Activated naive CD4-positive, alpha-beta T cell treated with anti-CD3 and anti-CD28 coated beads for 36 hours (primary cell): ENCODE measurements at places on chromosomes 2 and 18. TPM values are rescaled to one million over a fixed set of nuclear protein-coding genes. Genes with fewer than 3 reads are reported as not detected.

DES gene
- not detected for total RNA-seq

CD207 gene
- total RNA-seq = not detected

CMPK2 gene
- 7.7 TPM for total RNA-seq

ASXL3 gene
- not detected for total RNA-seq

PDE1A gene
- not detected for total RNA-seq

IL36G gene
- total RNA-seq = not detected

DNA sequence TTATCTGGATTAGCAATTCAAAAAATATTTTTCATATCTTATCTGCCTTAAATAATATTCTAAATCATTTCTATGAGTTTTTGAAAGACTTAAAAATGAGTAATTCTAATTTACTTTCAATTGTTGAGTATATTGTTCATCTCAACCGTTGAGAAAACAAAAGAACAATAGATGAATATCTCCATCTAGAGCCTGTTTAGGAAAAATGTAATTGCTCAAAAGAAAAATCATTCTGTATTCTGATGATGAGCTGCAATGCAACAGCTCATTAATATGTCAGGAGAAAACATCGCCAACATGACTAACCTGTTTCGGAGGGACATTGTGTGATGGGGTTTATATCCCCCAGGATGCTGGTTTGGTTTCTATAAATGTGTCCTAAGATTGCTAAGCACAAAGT, 417.6 kb downstream of the SUCLG1 start:
- DNase-seq = no peak
- no peaks in the 10 kb centered on the region for H3K4me1 ChIP-seq
- H3K27ac ChIP-seq = no peak overlapping the region
- no peak overlapping the region for H3K4me3 ChIP-seq

DNA sequence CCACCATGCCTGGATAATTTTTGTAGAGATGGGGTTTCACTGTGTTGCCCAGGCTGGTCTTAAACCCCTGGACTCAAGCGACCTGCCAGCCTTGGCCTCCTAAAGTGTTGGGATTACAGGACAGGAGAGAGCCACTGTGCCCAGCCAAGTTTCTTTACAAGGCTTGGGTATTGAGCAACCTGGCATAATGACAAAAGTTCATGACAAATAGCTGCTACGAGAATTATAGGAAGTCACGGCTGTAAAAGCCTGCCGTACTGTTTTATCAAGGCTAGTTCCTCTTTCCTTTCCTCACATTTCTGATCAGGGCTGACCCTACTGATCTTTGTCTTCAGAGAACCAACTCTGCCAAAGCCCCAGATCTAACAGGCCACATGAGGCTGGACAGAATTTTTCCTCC, 490.4 kb upstream of the SPRED2 start:
- H3K36me3 ChIP-seq = no peaks in the 10 kb centered on the region
- DNase-seq = no peak
- H3K4me1 ChIP-seq = no peaks in the 10 kb centered on the region
- H3K27me3 ChIP-seq = no peaks in the 10 kb centered on the region
- H3K27ac ChIP-seq = no peak overlapping the region

GRCh38 chr18:48292782-48293424, 116.3 kb downstream of the ZBTB7C start:
- H3K4me1 ChIP-seq = no peaks in the 10 kb centered on the region
- H3K27ac ChIP-seq = no peak overlapping the region
- H3K4me3 ChIP-seq = no peak overlapping the region
- no peak for DNase-seq
- H3K27me3 ChIP-seq = no peaks in the 10 kb centered on the region

DNA sequence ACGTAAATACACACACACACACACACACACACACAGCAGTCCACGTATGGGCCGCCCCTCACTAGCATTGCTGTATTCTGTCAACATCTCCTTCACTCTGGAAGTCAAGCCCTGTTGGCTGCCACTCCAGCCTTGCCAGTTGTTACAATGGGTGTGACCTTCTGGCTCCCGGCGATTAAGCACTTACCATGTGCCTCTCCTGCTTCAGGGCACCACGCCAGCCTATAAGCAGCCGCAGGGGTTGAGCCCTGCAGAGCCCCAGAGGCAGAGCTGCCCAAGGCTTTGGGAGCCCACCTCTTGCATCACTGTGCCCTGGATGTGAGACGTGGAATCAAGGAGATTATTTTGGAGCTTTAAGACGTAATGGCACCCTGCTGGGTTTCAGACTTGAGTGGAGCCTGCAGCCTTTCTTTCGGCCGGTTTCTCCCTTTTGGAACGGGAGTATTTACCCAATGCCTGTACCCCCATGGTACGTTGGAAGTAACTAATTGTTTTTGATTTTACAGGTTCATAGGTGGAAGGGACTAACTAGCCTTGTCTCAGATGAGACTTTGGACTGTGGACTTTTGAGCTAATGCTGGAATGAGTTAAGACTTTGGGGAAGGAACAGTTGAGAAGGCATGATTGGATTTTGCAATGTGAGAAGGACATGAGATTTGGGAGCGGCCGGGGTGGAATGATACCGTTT, 54.5 kb upstream of the ROCK2 start:
- H3K27me3 ChIP-seq = no peaks in the 10 kb centered on the region
- no peak overlapping the region for H3K27ac ChIP-seq
- no peak overlapping the region for H3K4me3 ChIP-seq
- no peak for DNase-seq

GRCh38 chr2:37781028-37781427, 109.6 kb upstream of the CDC42EP3 start:
- no peaks in the 10 kb centered on the region for H3K36me3 ChIP-seq
- H3K27me3 ChIP-seq = no peaks in the 10 kb centered on the region
- H3K27ac ChIP-seq = no peak overlapping the region
- no peaks in the 10 kb centered on the region for H3K4me1 ChIP-seq
- no peak for DNase-seq

DNA sequence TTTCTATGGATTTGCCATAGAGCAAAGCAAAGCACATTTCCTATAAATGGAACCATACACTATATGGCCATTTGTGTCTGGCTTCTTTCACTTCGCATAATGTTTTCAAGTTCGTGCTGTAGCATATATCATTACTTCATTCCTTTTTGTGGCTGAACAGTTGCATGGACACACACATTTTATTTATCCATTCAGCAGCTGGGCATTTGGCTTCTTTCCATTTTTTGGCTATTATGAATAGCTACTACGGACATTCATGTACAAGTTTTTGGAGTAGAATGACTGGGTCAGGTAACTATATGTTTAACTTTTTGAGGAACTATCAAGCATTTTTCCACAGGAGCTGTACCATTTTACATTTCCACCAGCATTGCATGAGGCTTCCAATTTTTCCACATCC, 10.7 kb upstream of the SELENOI start:
- H3K27me3 ChIP-seq = no peaks in the 10 kb centered on the region
- no peaks in the 10 kb centered on the region for H3K36me3 ChIP-seq
- no peak overlapping the region for H3K4me3 ChIP-seq
- H3K27ac ChIP-seq = no peak overlapping the region

GRCh38 chr2:218904176-218904575, 23.5 kb downstream of the WNT10A start:
- no peak overlapping the region for H3K27ac ChIP-seq
- H3K36me3 ChIP-seq = no peaks in the 10 kb centered on the region
- peaks cover 39% of the 10 kb centered on the region for H3K27me3 ChIP-seq
- no peak for DNase-seq
- H3K4me3 ChIP-seq = no peak overlapping the region

DNA sequence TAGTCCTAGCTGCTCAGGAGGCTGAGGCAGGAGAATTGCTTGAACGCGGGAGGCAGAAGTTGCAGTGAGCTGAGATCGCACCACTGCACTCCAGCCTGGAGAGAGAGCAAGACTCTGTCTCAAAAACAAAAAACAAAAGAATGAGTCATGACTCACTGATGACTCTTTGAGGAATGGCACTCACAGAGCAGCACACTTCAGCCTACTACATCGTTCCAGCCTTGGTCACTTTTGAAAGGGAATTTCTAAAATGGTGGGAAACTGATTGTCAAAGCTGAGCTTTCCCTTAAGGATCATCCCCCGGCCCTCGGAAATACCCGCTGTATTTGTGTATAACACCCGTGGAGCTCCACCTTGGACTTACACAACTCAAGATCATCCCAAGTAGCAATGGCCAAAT, 217.3 kb upstream of the HS6ST1 start:
- H3K36me3 ChIP-seq = no peaks in the 10 kb centered on the region
- no peak overlapping the region for H3K4me3 ChIP-seq
- H3K4me1 ChIP-seq = no peaks in the 10 kb centered on the region

DNA sequence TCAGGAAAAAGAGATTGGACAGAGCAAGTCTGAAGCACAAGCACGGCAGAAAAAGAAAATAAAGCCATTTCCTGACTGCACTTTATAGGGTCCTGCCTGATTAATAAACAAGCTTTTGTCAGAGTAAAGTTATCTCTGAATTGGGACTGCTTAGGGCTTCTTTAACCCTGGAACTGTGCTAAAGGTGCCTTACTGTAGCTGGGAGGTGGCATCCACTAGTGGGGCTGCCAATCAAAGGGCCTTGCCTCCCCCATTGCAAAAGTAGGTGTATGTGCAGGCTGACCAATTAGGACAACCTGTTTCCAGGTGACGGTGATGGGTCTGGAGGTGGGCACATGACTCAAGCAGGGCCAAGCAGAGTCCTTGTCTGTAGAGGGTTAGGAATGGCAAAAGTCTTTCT, 57.4 kb upstream of the RAPH1 start:
- H3K4me1 ChIP-seq = peaks cover 7% of the 10 kb centered on the region
- no peaks in the 10 kb centered on the region for H3K36me3 ChIP-seq
- H3K27me3 ChIP-seq = no peaks in the 10 kb centered on the region
- DNase-seq = no peak
- H3K4me3 ChIP-seq = no peak overlapping the region

DNA sequence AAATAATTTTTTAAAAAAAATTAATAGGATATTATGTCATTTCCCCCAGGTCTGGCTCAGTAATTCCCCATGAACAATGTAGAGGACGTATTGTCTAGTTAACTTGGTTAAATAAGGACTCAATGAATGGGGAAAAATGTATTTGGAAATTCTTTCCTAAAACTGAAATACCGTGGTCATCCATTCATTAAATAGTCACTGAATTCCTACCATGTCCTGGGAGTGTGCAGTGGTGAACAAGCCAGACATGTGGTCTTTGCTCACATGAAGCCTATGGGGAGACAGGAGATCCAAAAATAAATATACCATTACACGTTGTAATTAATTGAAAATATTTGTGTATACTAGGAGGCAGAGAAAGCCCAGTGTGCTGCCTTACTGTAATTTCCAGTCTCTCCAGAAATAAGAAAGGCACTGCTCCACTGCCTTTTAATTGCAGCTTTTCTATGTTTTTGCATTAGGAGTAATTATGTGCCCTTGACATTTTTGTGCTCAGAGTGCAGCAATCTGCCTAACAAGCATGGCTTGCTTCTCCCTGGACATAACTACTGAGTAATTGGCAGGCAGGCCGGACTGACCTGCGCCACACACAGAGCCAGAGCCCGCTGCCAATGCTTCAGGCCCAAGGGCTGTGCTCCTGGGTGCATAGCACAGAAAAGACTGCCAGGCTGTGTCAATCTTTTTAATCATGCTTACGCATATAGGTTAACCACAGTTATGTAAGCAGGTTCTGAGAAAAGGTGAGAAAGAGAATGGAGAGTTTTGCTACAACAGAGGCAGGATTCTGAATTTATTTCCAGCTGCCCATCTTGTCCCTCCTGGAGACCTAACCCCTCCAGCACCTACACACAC, 22.2 kb upstream of the TTC39C start:
- H3K27ac ChIP-seq = no peak overlapping the region
- peak; percentile 58 for DNase-seq
- H3K27me3 ChIP-seq = no peaks in the 10 kb centered on the region
- H3K36me3 ChIP-seq = peaks cover 1% of the 10 kb centered on the region
- H3K4me1 ChIP-seq = peaks cover 50% of the 10 kb centered on the region
- no peak overlapping the region for H3K4me3 ChIP-seq

DNA sequence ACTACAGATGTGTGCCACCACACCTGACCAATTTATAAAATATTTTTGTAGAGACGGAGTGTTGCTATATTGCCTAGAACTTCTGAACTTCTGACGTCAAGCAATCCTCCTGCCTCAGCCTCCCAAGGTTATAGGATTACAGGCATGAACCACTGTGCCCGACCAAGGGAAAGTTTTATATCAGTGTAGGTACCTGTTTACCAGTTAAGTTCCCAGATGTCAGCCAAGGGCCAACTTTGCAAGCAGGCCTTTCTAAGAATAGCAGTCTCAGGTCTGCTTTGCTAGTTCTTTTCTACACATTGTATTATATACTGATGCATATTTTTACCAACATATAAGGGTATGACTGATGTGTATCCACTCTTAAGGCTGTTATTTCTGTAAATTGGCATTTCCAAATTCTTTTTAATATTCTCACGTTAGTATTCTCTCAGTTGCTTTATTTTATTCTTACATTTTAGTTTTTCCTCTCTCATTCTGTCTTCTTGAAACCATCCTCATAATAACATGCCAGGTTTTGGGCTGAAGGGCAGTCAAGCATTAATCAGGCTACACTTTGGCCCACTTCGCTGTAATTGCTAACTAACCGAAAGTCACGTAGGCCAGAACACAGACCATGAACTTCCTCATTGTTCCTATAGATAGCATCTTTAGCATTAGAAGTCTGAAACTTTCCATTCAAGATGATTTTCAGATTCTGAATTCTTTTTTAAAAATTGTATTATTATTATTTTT, 25.0 kb upstream of the CXXC1 start:
- H3K27ac ChIP-seq = no peak overlapping the region
- H3K27me3 ChIP-seq = peaks cover 8% of the 10 kb centered on the region
- H3K4me3 ChIP-seq = no peak overlapping the region

DNA sequence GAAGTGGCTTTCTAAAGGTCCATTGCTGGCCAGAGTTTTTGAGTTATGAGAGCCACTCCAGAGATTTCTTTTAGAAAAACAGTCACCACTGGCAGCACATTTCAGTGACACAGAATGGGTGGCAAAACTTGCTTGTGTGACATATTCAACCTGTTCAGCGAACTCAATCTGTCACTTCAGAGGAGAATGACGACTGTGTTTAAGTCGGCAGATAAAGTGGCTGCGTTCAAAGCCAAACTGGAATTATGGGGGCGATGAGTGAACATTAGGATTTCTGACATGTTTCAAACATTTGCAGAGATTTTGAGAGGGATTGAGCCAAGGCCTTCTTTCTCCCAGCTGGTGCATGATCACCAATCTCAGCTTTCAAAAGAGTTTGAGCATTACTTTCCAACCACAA, 139.6 kb upstream of the B3GNT2 start:
- peaks cover 5% of the 10 kb centered on the region for H3K36me3 ChIP-seq
- no peaks in the 10 kb centered on the region for H3K27me3 ChIP-seq
- H3K4me3 ChIP-seq = no peak overlapping the region
- no peak for DNase-seq
- peaks cover 3% of the 10 kb centered on the region for H3K4me1 ChIP-seq

GRCh38 chr2:5250482-5250881, 441.7 kb upstream of the SOX11 start:
- H3K4me1 ChIP-seq = no peaks in the 10 kb centered on the region
- no peaks in the 10 kb centered on the region for H3K36me3 ChIP-seq
- no peak overlapping the region for H3K4me3 ChIP-seq
- no peaks in the 10 kb centered on the region for H3K27me3 ChIP-seq

DNA sequence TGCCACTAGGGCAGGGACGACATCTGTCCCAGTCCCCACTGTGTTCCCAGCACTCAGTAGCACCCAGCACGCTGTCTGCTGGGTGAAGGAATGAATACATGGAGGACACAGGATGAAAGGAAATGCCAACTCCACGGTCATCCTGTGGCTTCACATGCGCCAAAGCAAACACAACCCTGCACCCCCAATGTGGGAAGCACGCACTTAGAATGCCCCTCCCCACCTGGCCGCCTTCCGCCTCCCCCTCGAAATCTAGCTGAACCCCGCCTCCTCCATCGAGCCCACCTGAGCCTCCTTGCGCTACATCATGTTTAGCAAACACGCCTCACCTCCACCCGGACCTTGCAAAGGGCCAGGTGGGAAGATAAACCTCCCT, 33.9 kb downstream of the ADCY3 start:
- H3K4me3 ChIP-seq = no peak overlapping the region
- H3K27ac ChIP-seq = no peak overlapping the region
- no peak for DNase-seq
- H3K4me1 ChIP-seq = peaks cover 14% of the 10 kb centered on the region
- peaks cover 19% of the 10 kb centered on the region for H3K36me3 ChIP-seq
